ENCODE measurements at places on chromosomes 5 and 9.

GRCh38 chr9:72577212-72577753 is 55.9 kb downstream of the TMC1 start:
- DNase-seq: no peak

DNA sequence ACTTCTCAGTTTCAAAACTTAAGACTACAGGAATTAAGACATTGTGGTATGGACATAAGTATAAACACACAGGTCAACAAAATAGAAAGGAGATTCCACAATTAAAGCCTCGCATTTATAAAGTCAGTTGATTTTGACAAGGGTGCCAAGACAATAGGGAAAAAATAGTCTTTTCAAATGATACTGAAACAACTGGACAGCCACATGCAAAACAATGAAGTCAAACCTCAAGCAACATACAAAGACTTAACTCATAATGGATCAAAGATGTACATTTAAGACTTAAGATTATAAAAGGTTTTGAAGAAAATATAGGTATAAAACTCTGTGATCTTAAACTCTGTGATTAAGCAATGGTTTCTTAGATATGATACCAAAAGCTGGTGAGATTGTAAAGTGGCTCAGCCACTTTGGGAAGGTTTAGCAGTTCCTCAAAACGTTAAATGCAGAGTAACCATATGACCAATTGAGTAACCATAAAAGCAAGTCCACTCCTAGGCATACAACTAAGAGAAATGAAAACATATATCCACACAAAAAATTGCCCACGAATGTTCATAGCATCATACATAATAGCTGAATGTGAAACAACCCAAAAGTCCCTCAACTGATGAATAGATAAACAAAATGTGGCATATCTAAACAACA is 22.0 kb downstream of the HINT1 start:
- DNase-seq: no peak

GRCh38 chr5:24831989-24832388 is 187.2 kb upstream of the CDH10 start:
- no peak for DNase-seq

DNA sequence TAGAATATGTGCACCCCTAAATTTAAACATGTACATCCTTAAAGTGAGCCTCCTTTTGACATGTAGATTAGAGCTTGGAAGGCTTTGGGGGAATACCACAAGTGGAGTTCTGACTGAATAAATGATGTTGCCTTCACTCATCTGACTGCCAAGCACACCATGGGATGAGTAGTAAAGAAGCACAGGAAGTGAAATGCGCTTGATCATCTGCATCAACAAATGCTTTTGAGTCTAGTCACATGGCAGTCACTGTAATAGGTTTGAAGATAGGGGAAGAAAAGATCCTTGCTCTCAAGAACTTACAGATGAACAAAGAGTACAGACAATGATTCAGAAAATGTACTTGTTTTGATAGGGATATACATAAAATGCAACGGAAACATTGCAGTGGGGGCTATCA is 62.0 kb upstream of the STARD4 start:
- DNase-seq: no peak

GRCh38 chr9:134551644-134552348 is 89.8 kb upstream of the COL5A1 start:
- no peak for DNase-seq

GRCh38 chr9:98191671-98192502 is 550 bp downstream of the CORO2A start:
- DNase-seq: peak; percentile 18

- no peak for DNase-seq
These were observed 161.9 kb downstream of the MACROH2A1 start for GRCh38 chr5:135236908-135237747.

DNA sequence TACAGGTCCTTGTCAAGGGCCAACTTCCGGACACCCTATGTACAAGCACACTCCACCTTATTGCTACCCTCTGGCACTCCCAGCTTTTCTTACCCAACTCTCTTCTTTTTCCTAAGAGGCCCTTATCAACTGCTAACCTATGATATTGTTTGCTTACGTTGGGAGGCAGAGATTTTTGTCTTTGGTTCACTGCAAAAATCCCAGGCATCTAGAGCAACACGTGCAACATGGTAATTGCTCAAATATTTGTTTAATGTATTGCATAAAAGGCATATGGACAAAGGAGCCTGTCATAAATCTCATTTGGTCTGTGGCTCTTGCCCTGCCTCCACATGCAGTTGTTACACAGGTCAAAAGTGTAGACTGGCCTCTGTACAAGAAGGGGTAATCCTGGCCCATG is 35.8 kb upstream of the ATP10B start:
- DNase-seq: no peak

DNA sequence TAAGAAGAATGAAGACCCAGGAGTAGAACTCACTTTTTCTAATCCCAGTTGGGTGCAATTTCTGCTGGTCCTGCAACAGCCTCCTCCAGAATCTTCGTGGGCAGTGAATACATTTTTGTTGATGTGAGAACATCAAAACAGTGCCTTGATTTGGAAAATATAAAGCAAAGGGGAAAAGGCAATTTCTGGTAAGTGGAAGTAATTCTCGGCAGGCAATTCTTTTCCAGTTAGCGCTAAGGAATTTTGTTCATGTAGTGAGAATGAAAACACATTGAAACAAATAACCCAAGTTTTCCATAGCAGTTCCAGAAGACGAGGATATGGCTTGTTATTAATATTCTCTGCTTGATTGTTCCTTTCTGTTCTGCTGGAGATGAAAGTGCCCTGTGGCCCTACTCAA is 178.7 kb downstream of the SPATA31D1 start:
- DNase-seq: no peak

DNA sequence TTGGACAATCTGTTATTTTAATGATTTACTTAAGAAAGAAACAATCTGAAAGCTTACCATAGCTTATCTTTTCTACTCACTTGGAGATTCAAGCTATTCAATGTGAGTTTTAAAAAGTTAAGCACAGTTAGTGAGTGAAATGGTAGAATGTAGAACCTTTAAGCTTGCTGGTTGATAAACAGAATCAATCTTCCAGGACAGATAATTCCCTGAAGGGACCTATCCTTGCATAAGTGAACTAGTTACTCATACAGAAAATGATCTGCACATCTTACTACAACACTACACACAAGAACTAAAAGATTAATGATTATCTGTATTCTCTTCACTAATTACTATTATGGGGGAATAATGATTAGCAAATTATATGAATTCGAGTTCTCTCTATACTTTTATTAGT is 165.6 kb downstream of the PALM2AKAP2 start:
- DNase-seq: no peak

- no peak for DNase-seq
These were observed 13.4 kb upstream of the TXNDC8 start for GRCh38 chr9:110351009-110351467.

DNA sequence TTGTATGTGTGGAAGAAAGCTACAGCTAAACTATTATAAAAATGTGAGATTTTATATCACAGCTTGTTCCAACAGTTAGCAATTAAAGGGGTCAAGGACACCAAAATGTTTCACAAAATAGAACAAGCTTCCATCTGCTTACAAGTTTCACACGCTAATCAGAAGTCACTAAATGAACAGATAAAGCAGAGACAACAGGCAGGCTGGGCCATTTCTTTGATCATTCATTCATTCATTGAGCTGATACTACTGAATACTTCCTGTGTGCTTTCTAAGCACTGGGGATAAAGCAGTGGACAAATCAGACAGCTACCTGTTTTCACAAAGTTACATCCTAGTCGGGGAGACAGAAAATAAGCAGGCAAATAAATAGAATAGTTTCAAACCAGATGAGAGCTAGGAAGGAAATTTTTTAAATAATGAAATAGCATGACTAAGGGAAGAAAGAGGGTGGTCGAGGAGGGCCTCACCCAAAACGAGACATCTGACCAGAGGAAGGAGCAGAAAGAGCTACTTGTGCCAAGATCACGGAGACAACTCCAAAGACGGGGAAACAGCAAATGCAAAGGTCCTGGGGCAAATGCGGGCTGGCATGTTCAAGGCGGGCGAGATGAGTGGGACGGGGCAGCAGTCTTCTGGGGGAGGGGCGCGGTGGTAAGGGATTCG is 1.2 kb downstream of the MAPK9 start:
- DNase-seq: no peak

DNA sequence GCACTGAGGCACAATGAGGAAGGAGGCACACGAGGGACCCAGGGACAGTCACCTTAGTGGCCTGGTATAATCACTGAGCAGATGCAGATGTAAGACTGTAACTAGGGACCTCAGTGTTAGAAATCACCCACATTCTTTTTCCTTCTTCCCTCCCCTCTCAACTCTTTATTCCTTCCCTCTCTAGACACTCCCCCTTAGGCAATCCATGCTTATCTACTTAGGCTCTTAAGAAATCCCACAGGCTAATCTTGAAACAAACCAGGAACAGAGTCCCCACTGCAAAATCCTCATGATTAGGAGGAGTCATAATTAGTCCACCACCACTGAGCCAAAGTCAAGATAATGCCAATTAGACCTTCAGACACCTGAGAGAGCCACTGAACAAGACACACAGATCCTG is 84.7 kb downstream of the ELAVL2 start:
- DNase-seq: no peak

DNA sequence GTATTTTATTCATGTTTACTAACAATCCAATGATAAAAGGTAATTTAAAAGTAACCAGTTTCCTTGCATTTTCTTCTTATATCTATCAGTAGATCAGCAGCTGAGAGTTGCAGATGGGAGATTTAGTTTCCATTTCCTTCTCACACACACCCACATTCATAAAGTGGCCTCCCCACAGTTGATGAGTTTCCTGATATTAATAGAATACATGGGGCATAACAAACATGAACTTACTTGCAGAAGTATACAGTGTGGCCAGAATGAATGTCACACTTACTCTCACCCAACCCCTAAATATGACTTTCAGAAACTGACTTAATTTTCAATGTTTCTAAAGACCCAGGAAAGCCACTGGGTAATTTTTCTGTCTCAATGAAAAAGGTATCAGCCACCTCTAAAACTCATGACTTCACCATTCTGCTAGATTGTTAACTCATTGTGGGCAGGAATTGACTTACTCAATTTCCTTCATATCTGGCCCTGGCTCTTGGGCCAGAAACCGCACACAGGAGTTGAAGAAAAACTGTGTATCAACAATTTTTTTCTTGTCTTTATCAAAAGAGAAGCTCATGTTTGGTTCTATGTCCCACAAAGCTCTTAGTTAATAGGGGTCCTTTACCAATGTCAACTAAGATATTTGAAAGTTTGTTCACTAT is 63.5 kb upstream of the OSMR start:
- no peak for DNase-seq

DNA sequence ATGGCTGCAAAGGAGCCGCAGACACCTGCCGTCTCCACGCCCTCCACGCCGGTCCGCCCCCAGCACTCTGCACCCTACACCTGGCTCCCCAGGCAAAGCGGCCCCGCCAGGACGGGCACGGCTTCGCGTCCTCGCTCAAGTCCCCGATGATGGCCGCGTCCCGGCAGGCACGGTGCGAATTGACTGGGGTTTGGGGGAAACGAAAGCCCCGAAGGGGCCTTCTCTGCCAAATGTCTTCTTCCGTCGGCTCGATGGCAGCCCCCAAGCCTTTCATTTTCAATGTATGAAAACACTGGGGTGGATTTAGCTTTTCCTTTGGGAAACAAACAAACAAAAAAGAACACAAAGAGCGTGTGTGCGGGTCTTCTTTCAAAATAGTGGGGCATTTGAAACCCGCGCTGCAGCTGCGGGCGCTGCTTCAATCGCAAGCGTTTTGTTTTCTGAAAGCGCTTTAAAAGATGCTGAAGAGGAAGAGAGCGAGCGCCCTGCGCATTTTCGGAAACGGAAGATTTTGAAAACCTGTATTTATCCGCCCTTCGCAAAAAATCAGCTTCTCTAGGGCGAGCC is 160.0 kb downstream of the RMI1 start:
- peak; percentile 81 for DNase-seq

GRCh38 chr5:74643111-74643562 is 2.6 kb upstream of the ENC1 start:
- no peak for DNase-seq

GRCh38 chr5:82628364-82628910 is 350.3 kb upstream of the RPS23 start:
- no peak for DNase-seq

GRCh38 chr9:75644649-75645048 is 245.8 kb upstream of the PCSK5 start:
- no peak for DNase-seq

DNA sequence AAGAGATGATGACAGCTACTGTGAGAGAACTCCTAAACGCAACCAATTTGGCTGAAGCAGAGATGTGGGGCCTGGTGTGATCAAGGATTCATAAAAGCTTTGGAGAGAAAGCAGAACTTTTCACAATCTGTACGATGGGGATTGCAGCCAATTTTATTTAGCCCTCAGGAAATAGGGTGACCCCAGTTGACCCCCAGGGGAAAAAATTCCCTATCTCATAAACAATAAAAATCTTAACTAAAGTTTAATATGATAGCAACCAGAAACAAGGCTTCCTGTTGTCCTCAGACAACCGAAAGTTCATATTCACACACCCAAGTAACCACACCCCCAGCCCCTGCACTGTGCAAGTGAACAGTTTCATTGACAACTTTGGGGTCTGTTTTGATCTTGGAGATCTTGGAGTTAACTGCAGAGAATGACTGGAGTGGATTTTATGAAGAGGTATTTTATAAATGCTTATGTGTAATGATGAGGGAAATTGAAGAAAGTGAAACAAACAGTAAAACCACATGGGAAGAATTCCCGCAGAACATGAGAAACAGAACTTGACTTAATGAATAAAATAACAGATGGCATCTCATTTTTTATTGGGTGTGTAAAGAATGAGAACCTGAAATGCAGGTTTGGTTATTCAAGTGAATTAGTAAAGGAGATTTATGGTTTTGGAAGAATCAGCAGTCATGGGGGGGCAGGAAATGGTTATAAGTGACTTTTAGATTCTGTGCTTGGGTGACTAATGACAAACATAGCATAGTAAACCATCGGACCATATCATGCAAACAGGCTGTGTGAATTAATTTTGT is 94.5 kb downstream of the PDE4D start:
- DNase-seq: no peak

GRCh38 chr9:84111726-84112125 is 131.1 kb downstream of the RMI1 start:
- DNase-seq: no peak

- DNase-seq: no peak
These were observed 960 bp downstream of the SECISBP2 start for GRCh38 chr9:89319015-89319905.

DNA sequence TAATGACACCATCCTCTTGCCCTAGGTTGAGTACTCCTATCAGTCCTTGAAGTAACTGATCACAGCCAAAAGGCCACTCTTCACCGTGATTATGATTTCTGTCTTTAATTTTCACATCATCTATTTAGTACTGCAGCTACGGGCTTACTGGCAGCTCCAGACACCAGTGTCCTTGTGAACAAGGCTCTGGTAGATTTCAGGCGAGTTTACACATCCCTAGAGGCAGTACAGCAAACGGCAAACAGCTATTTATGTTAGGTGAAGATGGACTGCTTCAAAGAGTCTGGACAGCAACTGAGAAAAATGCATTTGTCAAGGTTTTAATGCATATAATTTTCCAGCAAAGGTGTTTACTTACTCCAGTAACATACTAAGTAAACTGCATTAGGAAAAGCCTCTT is 396.9 kb downstream of the KDM4C start:
- no peak for DNase-seq

- DNase-seq: no peak
These were observed 72.6 kb downstream of the GTF3C4 start for GRCh38 chr9:132742821-132743311.

GRCh38 chr5:77064040-77064439 is 23.0 kb downstream of the ZBED3 start:
- no peak for DNase-seq

- DNase-seq: no peak
These were observed 134.7 kb upstream of the SV2C start for GRCh38 chr5:75948438-75948837.

- no peak for DNase-seq
These were observed 329.7 kb upstream of the WWC1 start for GRCh38 chr5:167961731-167962130.

- no peak for DNase-seq
These were observed 40.0 kb downstream of the CPLANE1 start for GRCh38 chr5:37208883-37209797.
